ENCODE measurements at places on chromosomes 16 and 17.

DNA sequence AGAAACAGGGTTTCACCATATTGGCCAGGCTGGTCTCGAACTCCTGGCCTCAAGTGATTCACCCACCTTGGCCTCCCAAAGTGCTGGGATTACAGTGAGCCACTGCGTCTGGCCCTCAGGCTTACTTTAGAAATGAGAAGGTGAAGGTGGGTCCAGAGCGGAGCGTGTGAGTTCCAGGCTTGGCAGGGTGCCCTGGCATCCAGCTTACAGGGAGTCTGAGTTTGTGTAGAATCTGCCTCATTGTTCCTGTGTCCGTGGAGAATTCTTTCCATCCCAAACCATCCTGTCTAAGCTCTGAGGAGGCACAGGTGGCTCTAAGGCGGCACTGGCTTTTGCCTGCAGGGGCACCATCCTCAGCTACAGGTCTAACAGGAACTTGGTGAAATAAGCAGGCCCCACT, 50.6 kb downstream of the RAB11FIP3 start:
- no peak for DNase-seq

DNA sequence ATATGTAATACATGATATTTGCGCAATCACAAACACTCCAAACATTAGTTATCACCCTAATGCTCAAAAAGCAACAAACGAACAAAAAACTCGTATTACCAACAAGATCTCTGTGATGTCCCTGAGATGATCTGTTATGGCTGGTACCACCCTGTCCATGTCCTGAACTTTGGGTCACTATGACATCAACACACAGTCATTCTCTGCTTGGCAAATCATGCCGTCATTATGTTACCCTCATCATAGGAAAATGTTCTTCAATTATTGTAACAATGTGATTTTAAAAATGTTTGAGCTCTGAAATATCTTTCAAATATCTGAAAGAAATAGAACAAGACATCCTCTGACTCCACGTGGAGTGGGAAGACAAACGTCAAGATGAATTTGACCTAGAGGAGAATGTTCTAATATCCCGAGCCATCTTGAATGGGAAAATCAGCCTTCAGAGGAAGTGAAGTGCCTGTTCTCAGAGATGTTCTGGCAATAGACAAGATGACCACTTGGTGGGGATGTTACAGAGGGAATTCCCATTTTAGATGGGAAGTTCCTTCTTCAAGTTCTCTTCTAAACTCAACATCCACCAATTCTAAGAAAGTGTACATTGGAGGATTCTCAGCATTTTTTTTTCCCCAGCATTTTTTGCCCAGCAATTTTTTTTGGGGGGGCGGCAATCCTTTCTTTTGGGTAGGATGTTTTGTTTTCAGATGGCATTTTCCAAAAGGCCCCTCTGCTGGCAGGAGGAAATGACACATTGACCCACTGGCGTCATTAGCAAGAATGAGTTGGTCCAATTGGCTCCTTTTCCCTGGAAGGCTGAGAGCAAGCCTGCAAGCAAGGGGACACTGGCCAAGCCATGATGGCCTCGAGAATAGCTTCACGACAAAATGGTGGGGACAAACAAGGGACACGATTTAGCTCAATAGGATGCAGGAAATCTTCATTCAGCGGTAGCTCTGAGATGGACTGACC, 3.7 kb upstream of the HSD17B2 start:
- DNase-seq: no peak

GRCh38 chr16:4936991-4937781, at the start of gene PPL:
Gene PPL (minus strand): TSS chr16:4937148. CDS start chr16:4937045, 103 bp downstream.
- DNase-seq: no peak

- DNase-seq: peak; percentile 49
Observed at GRCh38 chr16:89711601-89712273, 9.0 kb downstream of the VPS9D1 start.

DNA sequence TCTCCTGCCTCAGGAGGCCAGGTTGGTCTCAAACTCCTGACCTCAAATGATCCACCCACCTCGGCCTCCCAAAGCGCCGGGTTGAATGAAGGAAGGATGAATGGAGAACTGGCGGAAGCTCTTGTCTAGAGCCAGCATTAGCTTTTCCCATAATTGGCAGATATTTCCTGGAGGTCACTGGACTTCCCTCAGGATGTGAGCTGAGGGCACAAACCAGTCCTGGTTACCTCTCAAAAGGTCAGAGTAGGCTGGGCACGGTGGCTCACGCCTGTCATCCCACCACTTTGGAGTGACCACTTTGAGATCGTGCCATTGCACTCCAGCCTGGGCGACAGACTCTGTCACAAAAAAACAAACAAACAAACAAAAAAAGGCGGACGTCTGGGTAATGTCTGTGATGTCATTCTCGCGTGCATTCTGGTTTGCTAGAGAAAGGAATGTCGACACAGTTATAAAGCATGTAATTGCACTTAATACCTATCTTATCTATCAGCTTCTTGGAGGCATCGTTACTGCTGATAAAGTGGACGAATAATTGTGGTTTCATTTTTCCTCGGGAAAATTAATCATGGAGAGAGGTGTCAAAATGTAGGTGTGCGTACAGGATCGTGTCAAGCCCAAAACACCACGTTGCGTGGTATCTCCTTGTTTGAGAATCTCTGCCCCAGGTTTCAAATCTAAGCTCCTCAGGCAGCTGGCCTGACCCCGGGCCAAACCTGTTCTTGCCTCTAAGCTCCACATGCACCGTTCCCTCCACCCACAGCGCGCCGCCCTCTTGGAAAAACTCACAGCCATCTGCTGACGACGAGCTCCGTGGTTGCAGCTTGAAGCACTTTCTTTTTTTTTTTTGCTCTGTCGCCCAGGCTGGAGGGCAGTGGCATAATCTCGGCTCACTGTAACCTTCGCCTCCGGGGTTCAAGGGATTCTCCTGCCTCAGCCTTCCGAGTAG, 6.4 kb upstream of the CRK start:
- no peak for DNase-seq

DNA sequence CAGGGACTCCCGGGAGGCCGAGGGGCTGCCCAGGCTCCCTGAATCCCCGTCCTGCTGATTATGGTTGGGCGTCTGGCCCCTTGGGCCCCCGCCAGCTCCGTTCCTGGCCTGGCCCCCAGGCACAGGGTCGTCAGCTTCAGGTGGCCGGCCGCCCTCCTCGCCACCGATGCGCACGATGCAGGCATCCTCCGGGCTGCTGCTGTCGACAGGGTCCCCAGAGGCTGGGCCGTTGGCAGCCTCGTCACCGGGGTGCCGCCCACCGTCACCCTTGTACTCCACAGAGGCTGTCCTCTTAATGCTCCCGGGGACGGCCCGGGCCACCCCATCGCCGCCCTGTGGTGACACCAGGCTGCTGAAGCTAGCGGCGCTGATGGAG, 60.4 kb downstream of the PRMT7 start:
- DNase-seq: no peak

- DNase-seq: no peak
Observed at GRCh38 chr16:89561142-89561883, 831 bp downstream of the RPL13 start.

- no peak for DNase-seq
Observed at GRCh38 chr17:3879186-3879585, 13.7 kb downstream of the CAMKK1 start.

- no peak for DNase-seq
Observed at GRCh38 chr16:89297156-89297874, 79.8 kb downstream of the ZNF778 start.

DNA sequence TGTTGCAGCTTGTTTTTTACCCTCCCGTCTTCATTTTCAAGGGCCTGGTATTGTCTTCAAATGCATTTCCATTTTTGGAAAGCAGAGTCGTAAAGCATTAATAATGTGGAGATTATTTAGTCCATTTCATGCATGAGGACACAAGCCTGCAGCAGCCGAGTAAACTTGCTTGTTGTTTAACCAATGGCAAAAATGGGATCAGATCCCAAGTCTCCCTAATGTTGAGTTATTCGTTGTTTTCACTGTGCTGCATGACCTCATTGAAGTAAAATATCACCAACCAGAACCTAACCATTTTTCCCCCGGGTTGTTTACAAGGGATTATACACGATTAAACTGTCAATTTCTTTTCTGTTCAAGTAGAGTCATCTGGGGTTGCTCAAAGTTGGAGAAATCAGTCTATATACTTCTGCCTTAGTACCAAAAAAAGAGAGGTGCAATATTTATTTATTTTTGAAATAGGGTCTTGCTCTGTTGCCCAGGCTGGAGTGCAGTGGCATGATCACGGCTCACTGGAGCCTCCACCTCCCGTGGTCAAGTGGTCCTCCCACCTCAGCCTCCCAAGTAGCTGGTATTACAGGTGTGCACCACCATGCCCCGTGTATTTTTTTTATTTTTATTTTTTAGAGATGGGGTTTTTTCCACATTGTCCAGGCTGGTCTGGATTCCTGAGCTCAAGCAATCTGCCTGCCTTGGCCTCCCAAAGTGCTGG, 12.4 kb downstream of the AMZ2 start:
- DNase-seq: no peak

DNA sequence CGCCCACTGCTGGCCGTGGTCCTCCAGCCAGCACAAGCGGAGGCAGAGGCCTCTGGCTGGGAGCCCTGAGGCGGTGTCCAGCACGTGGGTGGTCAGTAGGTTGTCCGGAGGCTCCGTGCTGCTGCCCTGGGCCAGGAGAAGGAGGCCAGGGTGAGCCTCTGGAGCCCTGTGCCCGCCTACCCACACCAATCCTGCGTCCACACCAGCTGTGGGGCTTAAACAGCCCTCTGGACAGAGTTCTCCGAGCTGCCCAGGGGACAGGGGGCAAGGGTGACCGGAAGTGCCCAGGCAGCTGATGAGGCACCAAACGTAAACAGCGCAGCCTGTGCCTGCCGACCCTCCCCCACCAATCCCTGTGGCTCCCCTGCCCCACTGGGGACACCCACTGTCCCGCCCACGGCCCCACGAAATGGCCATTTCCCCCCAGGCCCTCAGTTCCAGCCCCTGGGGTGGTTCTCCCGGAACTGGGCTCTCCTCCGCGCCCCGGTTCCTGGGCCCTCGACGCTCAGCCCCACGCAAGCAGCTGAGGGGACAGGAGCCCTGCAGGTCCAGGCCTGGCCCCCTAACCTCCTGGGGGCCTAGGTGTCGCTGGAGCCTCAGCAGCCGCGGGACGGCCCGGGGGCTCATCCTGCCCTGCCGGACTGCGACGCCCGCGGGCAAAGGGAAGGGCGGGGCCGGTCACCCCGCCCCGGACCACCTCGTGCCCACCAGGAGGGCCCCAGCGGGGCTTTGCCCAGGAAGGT, 27.9 kb upstream of the DBNDD1 start:
- no peak for DNase-seq

GRCh38 chr17:28975646-28976045, 24.3 kb upstream of the PHF12 start:
- no peak for DNase-seq

DNA sequence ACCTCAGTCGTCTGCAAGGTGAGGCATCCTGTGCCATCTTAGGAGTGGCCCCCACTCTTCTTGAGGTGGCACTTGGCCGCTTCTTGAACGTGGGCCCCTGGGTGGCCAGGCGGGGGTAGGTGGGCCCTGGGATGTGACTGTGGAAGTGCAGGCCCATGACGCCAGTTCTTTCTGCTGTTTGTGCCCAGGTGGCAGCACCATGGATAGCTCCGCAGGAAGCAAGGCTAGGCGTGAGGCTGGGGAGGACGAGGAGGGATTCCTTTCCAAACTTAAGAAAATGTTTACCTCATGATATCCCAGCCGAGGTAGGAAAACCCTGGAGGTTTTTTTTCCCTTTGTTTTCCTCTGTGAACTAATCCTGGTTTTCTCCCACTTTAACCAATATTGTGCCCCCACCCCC, 19.8 kb downstream of the NMRAL1 start:
- DNase-seq: no peak

GRCh38 chr16:57621521-57622271, 6.7 kb upstream of the ADGRG1 start:
- DNase-seq: no peak

Measured in KG1 (cell line).